Suppressor macrophage treated with lipopolysaccharide for 4 hours (primary cell): ENCODE measurements at places on chromosomes 13 and 19.
A peak's percentile ranks its signal among the peaks of the same experiment; 100 is the strongest.

- no peak for DNase-seq
Observed at GRCh38 chr19:8001651-8001994, 3.8 kb downstream of the ELAVL1 start.

DNA sequence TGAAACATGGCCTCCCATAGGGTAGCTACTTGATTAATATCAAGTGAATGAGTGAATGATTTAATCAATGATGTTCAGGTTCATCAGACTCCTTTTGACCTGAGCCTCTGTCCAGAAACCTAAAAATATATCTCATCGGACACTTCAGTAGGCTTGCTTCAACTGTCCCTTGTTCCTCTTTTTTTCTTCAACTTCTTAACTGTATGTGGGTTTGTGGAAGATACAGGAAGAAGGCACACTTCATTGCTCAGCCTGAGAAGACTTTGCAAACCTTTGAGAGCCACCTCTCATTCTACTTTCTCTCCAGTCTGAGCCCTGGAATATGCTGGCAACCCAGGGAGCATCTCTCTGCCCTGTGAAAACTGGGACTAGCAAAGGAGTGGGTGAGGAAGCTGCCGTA lies 557.0 kb downstream of the FGF9 start:
- no peak for DNase-seq

GRCh38 chr19:345320-345879 lies 804 bp upstream of the MIER2 start:
- DNase-seq = no peak

- no peak for DNase-seq
Observed at GRCh38 chr13:107347641-107348369, 779.9 kb upstream of the ARGLU1 start.

DNA sequence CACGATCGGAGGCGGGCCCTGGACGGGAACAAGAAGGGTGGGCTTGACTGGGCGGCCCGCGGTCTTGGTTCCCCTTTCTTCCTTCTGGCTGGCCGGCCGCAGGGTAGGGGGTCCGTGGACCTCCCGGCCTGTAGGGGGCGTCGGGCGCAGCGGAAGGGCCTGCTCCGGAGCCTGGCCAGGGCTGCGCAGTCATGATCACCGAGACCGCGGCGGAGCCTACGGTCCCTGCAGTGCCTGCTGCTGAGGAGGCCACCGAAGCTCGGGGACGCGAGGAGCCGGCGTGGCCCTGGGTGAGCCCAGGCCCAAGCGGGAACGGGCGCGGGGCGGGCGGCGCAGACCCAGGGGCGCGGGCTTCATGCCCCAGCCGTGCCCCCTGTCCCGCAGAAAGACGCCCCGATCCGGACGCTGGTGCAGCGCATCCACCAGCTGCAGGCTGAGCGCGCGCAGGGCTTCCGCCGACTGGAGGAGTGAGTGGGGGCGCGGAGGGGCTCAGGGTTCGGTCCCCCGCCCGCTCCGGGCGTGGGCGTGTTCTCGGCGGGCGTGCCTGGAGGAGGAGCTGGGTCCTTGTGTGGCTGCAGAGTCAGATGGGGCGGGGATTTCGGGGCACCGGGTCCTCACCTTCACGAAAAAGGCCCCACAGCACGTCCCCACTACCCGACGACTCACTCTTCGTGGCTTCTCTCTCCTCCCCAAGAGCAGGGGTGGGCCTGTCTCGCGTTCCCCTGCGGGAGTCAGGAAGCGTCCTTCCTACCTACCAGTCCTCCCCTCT lies at the start of gene REX1BD:
REX1BD (plus strand) TSS at position 188 of the 769 bp plus-strand sequence; CDS start at position 192, 4 bp downstream.
- DNase-seq = peak; percentile 91

- DNase-seq = no peak
Observed at GRCh38 chr13:28044608-28045007, 55.8 kb downstream of the FLT3 start.

GRCh38 chr19:13965926-13966683 lies 13.8 kb downstream of the DCAF15 start:
- no peak for DNase-seq

- peak; percentile 16 for DNase-seq
Observed at GRCh38 chr13:43664700-43665191, 122.0 kb downstream of the ENOX1 start.

- no peak for DNase-seq
Observed at GRCh38 chr19:27935669-27936068, 1277.3 kb downstream of the UQCRFS1 start.

DNA sequence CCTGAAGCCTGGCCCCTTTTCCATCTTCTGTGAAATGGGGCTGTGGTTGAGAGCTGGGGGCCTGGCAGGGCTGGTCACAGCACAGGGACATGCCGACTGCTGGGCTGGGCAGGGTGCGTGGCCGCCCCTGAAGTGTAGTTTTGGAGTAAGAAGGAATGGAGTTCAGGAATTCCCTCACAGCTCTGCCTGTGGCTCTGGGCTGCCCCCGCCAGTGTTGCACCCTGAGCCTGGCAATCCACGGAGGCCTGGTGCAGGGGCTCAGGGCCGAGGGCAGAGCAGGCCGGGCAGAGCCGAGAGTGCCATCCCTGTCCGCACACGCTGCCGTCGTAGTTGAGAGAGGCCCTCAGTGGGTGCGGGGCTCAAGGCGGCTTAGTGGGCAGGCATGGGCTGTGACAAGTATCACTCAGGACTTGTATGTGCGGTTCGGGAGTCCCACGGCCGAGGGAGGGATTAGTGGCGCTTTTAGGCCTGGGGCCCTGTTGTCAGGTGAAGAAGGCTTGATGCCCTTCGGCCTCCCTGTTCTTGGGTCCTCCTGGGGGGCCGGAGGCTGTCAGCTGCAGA lies 9.7 kb downstream of the SPPL2B start:
- no peak for DNase-seq

GRCh38 chr19:58182577-58182988 lies 278 bp upstream of the ZNF274 start:
- DNase-seq = peak; percentile 94

GRCh38 chr19:3509566-3509989 lies 3.5 kb downstream of the FZR1 start:
- no peak for DNase-seq

GRCh38 chr19:51258165-51259160 lies 7.6 kb downstream of the SIGLECL1 start:
- DNase-seq = no peak

GRCh38 chr13:85223883-85224656 lies 575.1 kb downstream of the SLITRK6 start:
- no peak for DNase-seq

DNA sequence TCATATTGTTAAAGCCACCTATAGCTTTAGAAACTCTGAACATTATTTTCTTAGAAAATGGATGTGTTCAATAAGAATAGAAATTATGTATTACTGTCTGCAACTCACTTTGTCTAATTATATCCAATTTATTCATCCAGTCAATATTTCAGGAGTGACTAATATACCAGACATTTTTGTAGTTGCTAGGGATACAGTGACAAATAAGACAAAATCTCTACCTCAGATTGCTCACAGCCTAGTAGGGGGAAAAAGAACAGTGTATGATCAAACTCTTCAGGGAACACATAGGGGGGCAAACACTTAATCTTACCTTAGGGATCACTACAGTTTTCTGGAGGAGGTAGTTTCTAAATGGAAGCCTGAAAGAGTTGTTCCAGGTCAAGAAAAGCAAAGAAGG lies 8.6 kb downstream of the BRCA2 start:
- no peak for DNase-seq

GRCh38 chr13:97321101-97321500 lies 99.0 kb downstream of the MBNL2 start:
- DNase-seq = no peak

GRCh38 chr13:30504081-30504480 lies 38.3 kb upstream of the HMGB1 start:
- DNase-seq = peak; percentile 1

DNA sequence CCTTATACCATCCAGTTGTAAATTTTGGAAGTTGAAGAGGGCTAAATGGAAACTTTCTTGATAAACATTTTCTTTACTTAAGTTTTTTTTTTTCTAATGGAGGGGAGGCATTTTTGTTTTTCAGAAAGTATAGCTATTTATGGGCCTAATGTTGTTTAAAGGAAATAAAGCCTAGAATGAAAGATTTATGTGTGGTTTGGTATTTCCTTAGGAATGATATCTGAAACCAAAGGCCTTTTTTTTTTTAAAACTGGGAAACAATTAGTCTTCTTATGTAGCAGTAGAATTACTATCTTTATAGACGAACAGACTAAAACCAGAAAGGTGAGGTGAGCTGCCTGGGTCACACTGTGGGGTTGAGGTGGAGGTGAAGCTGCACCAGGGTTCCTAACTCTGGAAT lies 80.1 kb downstream of the ESD start:
- no peak for DNase-seq

- peak; percentile 41 for DNase-seq
Observed at GRCh38 chr13:49864509-49864908, 71.6 kb downstream of the SPRYD7 start.

- no peak for DNase-seq
Observed at GRCh38 chr13:73702419-73703071, 431.7 kb downstream of the KLF12 start.

- no peak for DNase-seq
Observed at GRCh38 chr13:44415815-44416214, 42.2 kb downstream of the SERP2 start.

- no peak for DNase-seq
Observed at GRCh38 chr13:44543369-44543768, 32.8 kb downstream of the TSC22D1 start.

GRCh38 chr19:32222556-32222955 lies 122.9 kb upstream of the ZNF507 start:
- DNase-seq = no peak

DNA sequence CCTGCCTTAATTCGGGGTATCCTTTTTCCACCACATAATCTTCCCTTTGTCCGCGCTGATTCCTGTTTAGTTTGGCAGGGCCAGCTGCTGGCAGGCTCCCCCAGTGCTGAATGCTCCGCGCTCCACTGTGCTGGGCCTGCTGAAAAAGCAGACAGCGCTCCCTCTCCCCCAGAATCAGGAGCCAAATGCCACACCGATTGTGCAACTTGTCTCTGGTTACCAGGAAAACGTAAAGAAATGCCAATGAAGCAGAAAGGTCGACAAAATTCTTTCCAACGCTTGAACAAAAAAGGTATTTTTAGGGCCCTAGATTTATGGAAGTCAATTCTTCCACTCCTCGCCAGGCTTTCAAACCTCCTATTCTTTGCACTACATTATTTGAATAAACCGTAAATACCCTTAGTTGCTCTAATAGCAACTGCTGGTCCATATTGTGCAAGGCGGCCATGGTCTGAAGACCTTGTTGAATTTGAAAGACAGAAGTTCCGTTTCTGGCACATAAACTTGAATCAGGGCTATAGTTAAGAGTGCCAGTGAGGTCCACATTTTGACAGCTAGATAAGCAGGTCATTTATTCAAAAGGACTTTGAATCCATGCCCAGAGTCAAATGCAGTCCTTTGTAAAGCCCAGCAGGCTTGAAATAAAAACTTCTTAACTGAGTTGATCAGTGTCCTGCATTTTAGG lies 206.7 kb upstream of the RFC3 start:
- no peak for DNase-seq

- DNase-seq = no peak
Observed at GRCh38 chr19:7811989-7812388, 18.0 kb upstream of the EVI5L start.

GRCh38 chr19:40625406-40626120 lies 24.4 kb downstream of the LTBP4 start:
- peak; percentile 43 for DNase-seq

- no peak for DNase-seq
Observed at GRCh38 chr13:26847281-26847680, 86.7 kb upstream of the GPR12 start.

DNA sequence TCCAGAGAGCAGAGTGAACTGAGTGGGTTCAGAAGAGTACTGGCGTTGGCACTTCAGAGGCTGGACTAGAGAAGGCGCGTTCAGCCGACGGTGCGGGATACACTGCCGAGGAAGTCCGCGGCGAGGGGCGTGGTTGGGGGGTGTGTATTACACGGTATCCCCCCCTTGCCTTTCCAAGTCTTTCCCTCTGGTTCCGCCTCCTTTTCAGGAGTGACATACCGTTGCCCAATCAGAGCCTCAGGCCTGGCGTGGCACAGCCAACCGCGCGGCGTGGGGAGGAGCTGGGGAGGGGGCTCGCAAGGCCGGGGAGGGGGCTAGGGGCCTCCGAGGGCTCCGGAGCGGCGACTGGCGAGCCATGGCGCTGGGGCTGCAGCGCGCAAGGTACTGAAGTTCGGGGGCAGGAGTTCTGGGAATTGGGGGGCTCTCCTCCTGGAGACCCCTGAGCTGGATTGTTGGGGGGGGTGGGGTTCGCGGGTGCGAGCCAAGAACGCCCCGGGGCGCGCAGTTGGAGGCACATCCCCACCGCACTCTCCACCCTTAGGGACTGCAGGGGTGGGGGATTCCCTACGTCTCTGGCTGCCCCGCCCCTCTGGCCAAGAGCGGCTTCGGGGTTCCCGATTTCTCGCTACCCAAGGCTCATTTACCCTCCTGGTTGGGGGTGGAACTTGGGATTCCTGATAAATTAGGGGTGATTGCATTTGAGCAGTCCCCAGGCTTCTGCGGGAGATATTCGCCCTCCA lies at the start of gene HIF3A:
HIF3A (plus strand) TSS at position 321 of the 740 bp plus-strand sequence; CDS start at position 356, 35 bp downstream.
- peak; percentile 11 for DNase-seq

DNA sequence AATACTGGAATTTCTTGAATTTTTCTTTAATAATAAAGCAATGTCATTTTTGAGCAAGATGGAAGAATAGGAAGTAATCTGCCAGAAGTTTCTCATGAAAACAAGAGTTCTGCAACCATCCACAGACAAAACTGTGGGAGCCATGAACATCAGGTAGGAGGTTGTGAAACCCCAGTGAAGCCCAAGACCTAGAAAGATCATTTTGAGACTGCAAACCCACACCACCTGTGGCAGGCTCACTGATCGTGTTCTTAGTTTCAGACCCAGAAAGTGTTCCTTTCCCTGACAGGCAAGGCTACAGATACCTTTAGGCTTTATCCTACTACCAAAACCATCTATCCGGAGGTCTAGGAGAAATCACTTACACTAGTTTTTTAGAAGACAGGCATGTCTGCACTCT lies 2189.8 kb upstream of the PCDH20 start:
- no peak for DNase-seq

GRCh38 chr19:49705919-49706318 lies 15.0 kb downstream of the CPT1C start:
- no peak for DNase-seq

DNA sequence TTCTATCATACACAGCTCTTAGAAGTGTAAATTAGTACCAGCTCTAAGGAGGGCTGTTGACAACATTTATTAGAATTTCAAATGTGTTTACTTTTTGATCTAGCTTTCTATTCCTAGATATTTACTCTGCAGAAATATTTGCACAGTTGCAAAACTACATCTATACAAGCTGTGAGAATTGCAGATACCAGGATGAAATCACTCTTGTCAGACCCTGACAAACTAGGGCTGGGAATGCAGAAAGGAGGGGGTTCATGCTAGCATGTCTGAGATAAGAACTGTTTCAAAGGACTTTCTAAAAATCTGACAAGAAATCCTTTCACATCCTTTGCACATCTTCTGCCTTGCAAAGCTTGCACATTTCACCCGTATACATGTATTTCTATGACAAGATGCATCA lies 11.8 kb upstream of the PABPC3 start:
- no peak for DNase-seq

DNA sequence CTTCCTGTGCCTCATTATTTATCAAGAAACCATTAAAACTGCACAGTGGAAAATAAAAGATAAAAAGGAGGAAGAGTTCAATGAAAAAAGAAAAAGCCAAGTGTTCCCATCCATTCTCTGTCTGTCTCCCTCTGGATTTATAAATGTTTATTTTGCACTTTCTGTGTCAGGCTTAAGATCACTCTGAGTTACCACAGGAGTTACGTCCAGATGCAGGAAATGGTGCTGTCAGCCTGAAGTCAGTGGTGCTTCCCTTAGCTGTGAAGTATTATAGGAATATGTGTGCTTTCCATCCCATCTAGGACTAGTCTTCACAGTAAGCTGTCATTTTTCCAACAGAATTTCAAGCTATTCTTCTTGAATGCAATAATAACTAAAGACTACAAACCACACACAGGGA lies 420.2 kb downstream of the KCTD12 start:
- DNase-seq = no peak

GRCh38 chr19:13633109-13633508 lies 126.8 kb upstream of the CACNA1A start:
- no peak for DNase-seq
